Uterus (tissue), 4 donors: ENCODE measurements at places on chromosomes 7 and 10. TPM values are rescaled to one million over a fixed set of nuclear protein-coding genes. Genes with fewer than 3 reads are reported as not detected.

GRCh38 chr7:142583446-142583845, 165.8 kb upstream of the PRSS1 start:
- no peak for DNase-seq

- DNase-seq: no peak
These were observed 36.6 kb upstream of the SAMD8 start for GRCh38 chr10:75074711-75075445.

GRCh38 chr10:118369641-118370205, 27.6 kb upstream of the FAM204A start:
- no peak for DNase-seq

DNA sequence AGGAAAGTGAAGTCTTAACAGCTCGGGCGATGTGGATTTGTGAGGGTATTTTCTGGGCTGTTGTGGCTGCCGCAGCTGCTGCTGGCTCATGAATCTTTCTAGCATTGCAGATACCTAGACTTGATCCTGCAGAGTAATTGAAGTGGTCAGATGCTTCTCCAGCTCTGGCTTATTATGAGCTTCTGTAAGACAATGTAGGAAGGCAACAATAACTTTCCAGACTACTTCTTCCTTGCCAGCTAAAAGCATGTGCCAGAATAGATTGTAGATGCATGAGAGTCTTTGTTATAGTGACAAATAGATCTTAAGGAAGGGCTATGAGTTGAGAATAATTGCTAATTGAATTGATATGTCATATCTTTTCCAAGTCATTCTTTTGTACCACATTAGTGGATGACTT, 461.4 kb upstream of the POT1 start:
- no peak for DNase-seq

DNA sequence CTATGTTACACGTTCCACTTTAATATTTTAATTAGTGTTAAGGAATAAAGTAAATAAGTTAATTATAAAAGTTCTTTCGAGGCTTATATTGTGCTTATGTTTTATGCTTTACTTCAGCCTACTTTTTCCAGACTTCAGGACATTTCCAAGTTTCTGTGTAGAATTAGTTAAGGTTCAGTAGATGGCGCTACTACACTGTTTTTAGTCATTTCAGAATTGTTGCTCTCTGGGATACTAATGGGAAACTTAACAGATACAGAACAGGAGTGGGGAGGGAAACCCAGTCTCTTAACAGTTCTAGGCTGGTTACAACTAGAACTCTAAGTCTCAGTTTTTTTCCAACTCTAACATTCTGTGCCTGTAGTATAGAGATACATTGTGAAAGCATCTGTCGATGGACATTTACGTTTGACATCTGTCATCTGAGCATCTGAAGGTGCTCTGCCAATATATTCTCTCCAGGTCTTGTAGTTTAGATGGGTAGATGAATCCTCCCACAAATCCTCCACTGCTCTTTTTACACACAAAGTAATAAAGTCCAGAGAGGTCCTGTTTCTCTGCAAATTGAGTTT, 56.8 kb upstream of the FAM171A1 start:
- no peak for DNase-seq

Gene TBXAS1
- 9.7 TPM for total RNA-seq

DNA sequence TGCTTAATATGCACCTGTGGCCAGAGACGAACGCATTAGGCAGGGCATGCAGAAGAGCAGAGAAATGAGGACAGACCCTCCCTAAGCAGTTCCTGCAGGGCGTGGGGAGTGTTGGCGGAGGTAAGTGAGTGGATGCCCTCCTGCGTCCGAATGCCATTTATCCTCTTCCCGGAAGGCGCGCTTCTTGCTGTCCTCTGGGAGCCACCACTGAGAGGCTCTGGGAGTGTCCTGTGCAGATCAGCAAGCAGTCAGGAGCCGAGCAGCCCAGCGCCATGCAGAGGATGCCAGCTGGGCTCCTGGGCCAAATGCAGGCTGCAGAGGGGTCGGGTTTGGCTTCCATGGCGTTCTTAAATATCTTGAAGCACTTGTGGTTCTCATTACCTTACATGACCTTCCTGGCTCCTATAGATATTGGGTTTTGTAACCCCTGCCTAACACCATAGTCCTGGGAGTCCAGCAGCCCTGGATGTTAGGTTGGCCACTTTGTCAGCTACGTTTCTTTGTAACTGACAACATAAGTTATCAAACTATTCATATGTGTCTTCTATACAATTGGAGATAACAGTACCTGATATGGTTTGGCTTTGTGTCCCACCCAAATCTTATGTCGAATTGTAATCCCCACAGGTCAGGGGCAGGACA, 30.0 kb upstream of the SLIT1 start:
- no peak for DNase-seq

DNA sequence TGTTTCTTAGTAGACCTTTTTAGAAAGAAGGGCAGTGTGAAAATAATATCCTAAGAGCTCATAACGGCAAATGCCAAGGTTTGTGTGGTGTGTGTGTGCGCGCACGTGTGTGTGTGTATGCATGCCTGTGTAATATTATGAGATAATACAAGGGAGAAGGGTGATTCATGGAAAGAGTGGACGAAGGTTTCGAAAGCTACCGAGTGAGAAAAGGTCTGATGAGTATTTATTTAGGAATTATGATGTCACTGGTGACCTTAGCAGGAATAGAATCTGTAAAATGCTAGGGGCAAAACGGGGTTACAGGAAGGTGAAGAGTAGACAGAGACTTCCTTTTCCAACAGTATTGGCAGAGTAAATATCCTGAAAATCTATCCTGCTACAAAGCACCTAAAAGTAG, 107.3 kb downstream of the AHR start:
- no peak for DNase-seq

DNA sequence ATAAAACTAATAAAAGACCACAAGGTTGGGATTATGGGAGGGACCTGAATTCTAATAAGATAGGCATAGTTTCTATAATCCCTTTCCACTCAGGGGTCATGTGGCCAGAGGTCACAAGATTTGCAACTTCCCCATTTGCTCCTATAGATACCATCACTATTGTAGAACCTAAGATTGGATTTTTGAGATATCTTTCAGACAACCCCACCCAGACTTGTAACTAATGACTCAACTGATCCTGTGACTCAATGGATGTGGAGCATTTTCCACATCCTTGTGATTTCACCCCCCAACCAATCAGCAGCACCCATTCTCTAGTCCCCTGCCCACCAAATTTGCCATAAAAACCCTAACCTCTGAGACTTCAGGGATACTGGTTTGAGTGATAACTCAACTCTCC, 51.9 kb upstream of the PIK3AP1 start:
- DNase-seq: no peak

DNA sequence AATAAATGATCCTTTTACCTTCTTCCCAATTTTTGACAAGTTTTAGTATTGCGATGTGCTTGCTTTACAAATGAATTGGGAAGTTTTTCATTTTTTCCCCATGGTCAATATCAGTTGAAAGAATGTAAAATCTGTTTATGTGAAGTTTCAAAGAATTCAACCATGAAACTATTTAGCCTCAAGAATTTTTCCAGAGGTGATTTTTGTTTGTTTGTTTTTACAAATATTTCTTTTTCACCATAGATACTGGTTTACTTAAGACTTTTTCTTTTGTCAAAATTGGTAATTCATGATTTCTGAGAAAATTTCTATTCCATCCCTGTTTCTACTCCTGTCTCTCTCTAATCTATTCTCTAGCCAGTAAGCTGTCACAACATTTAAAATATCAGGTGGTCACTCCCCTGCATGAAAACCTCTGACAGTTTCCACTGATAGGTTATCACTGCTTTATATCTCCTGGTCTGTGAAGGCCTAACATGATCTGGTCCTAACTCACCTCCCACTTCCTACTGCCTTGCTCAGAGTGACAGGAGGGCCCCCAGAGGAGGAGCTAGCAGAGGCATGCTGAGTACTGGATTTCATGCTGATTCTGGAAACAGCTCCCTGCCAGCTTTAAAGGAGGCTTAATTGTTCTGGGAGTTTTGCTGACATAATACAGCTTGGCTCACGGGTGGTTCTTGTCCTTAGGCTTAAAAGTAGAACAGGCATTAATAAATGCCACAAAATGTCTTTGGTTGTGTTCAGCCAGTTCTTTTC, 7.6 kb upstream of the ARMS2 start:
- no peak for DNase-seq

DNA sequence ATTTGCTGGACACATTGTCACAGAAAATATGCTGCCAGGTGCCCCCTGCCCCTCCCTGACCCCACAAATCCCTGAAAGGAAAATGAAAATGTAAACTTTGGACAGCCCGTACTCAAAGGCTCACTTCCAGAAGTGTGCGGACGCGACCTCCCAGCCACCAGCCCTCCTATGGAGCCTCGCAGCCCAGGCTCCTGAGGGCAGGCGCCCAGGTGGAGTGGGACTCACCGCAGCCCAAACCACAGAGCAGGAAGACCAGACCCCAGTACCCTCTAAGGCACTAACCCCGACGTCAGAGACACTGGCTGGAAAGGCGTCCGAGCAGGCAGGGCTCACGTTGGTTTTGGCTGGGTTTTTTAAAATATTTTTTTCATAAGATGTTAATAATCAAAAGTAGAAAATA, 57.3 kb downstream of the CSGALNACT2 start:
- DNase-seq: no peak

Gene TMEM229A
- total RNA-seq: not detected

- no peak for DNase-seq
These were observed 77.6 kb upstream of the LRRC4 start for GRCh38 chr7:128108641-128109423.

- no peak for DNase-seq
These were observed 1.7 kb downstream of the TUBGCP2 start for GRCh38 chr10:133306941-133307379.

- no peak for DNase-seq
These were observed 927.4 kb downstream of the LRMDA start for GRCh38 chr10:76358743-76359395.

- peak; percentile 45 for DNase-seq
These were observed 1.6 kb downstream of the FZD8 start for GRCh38 chr10:35640474-35640873.

Gene LRWD1
- 25.6 TPM for total RNA-seq

Gene MMRN2
- total RNA-seq: 53.6 TPM

DNA sequence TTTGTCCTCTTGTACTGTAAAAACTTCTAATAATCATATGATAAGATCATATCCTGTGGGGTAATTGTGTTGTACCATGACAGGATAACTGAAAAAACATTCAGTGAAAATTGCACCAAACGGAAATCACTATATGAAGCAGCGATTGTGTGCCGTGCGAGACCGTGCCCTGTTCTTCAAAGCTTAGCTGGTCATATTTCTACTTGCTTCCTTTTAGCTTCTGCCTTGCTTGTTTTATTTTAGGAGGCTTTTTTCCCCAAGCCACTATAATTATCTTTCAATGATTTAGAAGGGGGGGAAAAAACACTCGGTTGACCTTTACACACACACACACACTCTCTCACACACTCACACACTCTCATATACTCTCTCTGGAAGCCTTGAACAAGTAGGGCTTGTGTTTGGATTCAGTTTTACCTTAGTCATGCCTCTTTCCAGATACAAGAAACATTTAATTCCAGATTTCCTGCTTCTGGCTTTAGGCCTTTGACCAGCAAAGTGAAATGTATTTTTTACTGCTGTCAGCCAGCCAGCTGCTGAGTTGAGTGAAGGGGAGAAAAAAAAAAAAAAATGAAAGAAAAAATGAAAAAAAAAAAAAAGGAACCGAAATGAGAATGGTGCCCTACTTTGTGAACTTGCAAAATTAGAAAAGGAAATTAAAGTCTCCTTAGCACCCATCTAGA, 181.4 kb downstream of the ARID5B start:
- no peak for DNase-seq

Gene RAB19
- total RNA-seq: not detected

DNA sequence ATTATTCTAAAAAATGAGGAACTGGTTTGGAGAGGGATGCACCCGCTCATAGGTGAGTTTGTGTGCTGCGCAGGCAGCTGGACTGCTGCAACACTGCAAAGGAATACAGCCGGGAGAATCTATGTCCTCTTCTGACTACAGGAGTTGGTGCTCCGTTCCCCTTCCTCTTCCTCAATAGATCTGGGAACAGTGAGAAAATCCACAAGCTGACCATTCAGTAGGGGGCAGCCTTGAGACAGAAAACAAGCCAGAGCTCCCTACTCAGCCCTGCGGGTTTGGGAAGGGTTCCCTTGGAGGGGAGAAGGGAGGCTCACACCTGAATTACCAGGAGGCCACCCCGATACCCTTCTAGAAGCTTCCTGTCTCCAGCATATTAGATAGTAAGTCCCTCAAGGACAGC, 87.3 kb upstream of the FOXI2 start:
- DNase-seq: no peak

GRCh38 chr10:113038183-113038582, 88.1 kb downstream of the TCF7L2 start:
- DNase-seq: no peak

Gene ADAMTS14
- total RNA-seq: 3.7 TPM

- DNase-seq: no peak
These were observed 803 bp downstream of the RAPGEF5 start for GRCh38 chr7:22356010-22356691.

GRCh38 chr7:44258423-44258760, 57.6 kb downstream of the YKT6 start:
- DNase-seq: no peak
